ENCODE measurements at places on chromosomes 7 and 10. TPM values are rescaled to one million over a fixed set of nuclear protein-coding genes. Genes with fewer than 3 reads are reported as not detected.

DNA sequence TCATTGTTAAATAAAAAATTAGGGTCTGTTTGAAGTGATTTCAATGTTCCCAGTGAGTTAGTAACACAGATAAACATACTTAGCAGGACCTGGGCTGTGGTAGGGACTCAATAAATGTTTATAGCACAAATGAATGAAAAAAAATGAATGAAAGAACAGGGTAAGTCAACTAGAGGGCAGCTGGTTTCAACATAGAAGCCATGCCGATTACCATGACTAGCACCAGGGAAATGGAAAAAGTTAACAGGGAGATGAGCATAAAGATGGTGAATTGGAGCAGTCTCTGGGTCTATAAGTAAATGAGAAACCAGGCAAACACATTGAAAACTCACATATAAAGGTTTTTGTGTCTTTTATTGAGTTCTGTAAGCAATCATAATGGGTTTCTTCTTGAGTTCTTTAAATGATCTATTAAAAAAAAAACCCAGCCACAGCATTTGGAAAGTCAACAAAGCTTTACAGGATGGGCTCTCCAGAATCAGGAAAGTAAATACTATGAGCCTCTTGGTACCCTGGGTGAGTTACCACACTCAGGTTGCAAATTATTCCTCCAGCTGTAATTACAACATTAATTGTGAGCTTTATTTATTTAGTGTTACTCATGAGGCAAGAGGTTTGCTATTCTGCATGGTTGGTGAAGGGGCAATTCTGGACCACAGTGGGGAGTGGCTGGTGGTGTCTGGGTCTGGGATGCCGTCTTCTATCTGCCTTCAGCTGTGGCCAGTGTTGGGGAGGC is 46.1 kb upstream of the MTPN start:
- peaks cover 2% of the 10 kb centered on the region for H3K36me3 ChIP-seq
- no peak overlapping the region for H3K4me3 ChIP-seq
- DNase-seq = no peak
- H3K27me3 ChIP-seq = peaks cover 2% of the 10 kb centered on the region
- H3K4me1 ChIP-seq = no peaks in the 10 kb centered on the region
- H3K27ac ChIP-seq = no peak overlapping the region

DNA sequence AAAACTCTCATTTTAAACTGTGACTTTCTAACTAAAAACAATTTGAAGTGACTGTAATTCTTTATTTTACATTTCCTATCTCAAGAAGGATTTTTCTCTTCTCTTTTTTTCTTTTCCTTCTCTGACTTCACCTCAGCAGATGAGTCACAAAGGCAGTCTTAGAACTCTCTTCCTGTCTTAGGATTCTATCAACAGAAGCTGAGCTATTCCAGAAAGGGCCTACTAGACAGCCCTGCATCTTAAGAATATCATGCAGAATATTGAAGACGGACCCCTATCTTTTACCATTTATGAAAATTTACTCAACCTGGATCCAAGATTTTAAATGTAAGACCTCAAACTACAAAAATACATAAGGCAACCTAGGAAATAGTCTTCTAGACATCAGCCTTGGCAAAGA is 365.7 kb upstream of the SEMA3C start:
- no peak for DNase-seq
- peaks cover 2% of the 10 kb centered on the region for H3K4me1 ChIP-seq
- no peak overlapping the region for H3K27ac ChIP-seq

DNA sequence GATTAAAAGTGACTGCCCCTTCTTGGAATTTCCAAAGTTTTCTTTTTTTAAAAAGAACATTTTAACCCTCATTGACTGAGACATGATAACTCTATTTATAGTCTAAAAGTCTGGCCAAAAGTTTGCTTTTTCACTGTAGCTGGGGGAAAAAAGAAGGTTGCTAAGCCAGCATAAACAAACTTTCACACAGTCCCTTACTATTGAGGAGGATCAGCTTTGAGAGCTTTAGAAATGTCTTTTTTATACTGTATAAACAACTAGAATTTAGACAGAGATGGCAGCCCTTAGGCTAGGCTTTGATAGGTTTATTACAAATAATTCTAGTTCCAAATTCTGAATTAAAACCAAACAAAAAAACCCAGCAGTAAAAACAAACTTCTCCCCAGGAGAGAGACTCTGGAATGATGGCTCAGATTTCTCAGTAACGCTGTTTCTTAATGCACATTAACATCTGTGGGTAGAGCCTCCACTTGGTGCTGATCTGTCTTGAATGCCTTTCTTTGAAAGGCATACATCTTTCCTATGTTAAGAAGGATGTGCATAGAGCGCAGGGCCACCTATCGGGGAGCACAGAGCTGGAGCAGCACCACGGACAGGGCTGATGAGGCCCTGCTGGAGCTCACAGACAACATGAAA is 100.9 kb upstream of the PDLIM1 start:
- H3K27ac ChIP-seq = no peak overlapping the region
- no peaks in the 10 kb centered on the region for H3K36me3 ChIP-seq
- peaks cover 2% of the 10 kb centered on the region for H3K27me3 ChIP-seq

DNA sequence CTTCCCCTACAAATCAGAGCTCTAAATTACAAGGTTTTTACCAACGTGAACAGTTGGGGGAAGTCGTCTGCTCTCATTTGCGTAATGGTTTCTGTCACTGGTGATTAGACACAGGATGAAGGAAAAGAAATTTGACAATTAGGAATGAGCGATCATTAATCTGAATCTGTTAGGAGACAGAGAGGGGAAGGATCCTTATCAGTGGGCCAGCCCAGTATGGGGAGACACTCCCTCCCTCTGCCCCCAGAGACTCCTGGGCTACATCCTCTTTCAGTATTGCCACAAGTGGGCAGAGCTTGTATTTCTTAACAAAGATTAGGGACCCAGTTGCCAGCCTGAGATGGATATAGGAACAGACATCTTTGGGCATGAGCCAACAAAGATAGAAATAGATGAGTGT is 15.5 kb downstream of the HIF1AN start:
- H3K36me3 ChIP-seq = peaks cover 20% of the 10 kb centered on the region
- DNase-seq = no peak
- no peak overlapping the region for H3K4me3 ChIP-seq
- H3K27me3 ChIP-seq = no peaks in the 10 kb centered on the region
- H3K4me1 ChIP-seq = peaks cover 14% of the 10 kb centered on the region

TAS2R5 gene
- 1.7 TPM for total RNA-seq

SYNPO2L gene
- not detected for total RNA-seq
